ENCODE measurements at places on chromosomes 1 and 21.
A peak's percentile ranks its signal among the peaks of the same experiment; 100 is the strongest.

GRCh38 chr1:246351721-246352120 is 155.4 kb downstream of the SMYD3 start:
- no peak for DNase-seq

GRCh38 chr1:44605914-44606615 is 68.2 kb downstream of the TMEM53 start:
- DNase-seq, result no peak

DNA sequence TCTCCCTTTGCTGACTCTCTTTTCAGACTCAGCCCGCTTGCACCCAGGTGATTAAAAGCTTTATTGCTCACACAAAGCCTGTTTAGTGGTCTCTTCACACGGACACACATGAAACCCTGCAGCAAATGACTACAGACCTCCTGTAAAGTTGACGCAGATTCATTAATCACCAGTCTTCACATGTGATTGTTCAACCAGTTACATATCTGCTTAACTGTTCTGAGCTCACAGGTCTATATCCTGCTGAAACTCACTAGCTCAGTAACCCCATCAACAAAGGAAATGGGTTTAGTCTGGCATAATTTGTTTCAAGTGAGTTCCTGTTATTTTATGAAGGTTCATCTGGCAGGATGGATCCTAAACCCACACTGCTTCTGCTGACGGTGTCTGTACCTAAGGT is 68.4 kb upstream of the GJA8 start:
- DNase-seq, result no peak

- DNase-seq, result peak; percentile 73
These were observed 703.1 kb downstream of the ADGRL2 start for GRCh38 chr1:82503822-82504221.

DNA sequence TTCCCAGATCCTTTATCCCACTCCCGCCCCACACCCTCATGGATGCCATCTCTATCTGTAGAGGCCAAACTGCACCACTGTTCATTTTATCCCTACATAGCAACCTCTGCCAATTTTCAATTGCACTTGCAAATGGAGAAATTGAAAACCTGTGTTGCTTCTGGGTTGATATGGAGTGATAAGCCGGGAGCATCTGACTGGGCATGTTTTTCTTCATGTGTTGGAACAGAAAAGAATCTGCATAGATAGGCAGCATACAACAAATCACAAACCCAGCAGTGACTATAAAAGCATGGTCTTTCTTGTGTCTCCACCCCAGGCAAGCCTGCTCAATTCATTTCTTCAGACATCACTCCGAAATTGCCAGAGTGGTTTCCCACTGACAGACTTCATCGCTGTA is 608.8 kb upstream of the CAMK1G start:
- no peak for DNase-seq
